Activated T-helper 1 cell treated with anti-CD3 and anti-CD28 coated beads, Interleukin-2, amount 50 U/mL, for 16 hours (primary cell): ENCODE measurements at places on chromosomes 3 and 15.

DNA sequence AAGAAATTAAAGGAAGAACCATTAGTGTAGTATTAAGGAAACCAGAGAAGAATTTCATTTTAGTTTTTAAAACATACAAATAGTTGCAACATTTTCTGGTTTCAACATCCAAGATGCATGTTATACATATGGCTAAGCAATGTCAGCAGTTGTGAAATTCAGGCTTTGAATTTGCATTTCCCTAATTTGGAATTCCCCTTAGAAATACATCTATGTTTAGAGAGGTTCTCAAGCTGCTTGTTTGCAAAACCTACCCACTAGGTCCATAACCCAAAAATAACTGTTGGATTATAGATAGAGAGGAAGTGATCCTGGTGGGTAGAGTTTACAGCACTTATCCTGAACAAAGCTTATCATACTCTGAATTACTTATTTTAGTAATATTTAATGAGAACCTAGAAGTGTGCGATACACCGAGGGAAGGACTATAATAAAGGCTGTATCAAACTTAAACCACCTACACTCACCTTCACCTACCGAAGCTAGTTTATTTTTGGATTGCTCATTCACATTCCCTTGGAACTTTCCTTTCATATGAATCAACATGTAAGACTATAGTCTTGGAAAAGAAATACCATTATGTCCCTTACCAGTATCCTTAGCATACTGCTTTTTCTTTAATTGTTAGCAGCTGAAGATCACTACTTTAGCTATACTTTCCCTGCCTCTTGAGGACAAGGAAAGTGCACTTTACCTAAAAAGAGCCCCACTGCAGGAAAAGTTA is 60.6 kb downstream of the CHAC1 start:
- no peak for DNase-seq

GRCh38 chr3:144622845-144623244 is 651.2 kb downstream of the DIPK2A start:
- DNase-seq, result no peak

DNA sequence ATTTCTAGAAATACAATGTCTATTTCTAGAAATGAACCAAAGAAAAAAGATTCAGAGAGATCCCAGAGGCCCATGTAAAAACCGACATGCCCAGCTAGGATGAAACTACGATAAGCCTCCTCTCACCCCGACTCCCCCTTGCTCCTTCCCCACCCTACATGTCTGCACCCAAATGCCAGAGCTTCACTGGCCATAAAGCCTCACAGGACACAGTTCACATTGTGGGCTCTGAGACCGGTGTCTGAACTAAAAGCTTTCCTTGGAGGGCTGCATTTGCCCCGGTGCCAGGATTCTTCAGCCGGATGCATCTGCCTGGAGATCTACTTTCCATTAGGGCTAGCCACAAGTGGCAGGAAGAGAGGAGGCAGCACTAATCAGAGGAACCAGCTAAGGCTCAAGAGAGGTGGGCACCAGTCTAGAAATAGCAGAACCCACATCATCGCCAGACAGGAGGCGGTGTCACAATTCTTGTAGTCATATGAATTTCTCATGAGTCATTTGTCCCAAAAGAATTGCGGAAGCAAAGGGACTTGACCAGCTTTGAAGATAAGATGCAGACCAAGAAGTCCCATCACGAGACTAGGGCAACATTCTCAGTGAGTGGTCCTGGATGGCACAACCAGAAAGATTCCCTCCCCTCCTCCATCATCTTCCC is 353.6 kb downstream of the NTRK3 start:
- DNase-seq, result no peak

DNA sequence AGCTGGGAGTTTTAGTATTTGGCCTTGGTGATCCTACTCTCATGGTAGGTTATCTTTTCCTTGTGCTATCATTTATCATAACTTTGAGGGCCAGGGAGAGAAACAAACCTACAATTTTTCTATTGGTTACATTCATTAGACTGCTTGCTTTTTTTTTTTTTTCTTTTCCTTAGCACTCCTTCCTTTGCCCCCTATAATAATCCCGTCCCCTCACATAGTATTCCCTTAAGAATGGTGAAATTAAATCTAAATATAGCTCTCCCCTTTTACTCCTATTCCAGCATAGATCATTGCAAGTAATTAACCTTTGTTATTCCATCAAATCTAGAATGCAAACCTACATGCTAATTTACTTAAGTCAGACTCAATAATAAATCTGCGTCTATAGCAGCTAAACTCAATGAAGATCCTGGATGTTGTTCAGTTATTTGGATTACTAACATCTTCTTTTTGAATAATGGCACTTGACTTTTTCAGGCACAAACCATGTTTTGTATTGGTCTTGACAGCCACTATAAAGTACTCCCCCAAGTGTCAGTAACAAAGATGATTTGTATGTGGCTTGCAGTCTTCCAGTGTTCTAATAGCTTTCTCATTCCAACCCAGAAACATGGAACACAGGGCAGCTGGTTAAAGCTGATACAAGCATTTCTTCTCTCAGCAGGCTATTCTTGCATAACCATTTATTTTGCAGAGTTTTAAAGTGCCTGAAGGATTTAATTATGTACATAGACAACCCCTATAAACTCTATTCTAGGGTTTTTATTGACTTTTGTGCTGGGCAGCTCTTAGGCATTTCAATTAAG is 420.6 kb downstream of the MECOM start:
- DNase-seq, result no peak

GRCh38 chr3:125967156-125967555 is 1.8 kb upstream of the ROPN1B start:
- DNase-seq, result no peak

- DNase-seq, result no peak
These were observed 64.2 kb downstream of the TNIK start for GRCh38 chr3:171396048-171396447.

GRCh38 chr15:77017761-77018720 is 23.1 kb downstream of the PSTPIP1 start:
- DNase-seq, result no peak

GRCh38 chr15:80948651-80949292 is 40.8 kb downstream of the MESD start:
- DNase-seq, result no peak

GRCh38 chr3:963755-964154 is 129.1 kb upstream of the CNTN6 start:
- no peak for DNase-seq

GRCh38 chr3:130537673-130538304 is 20.8 kb downstream of the COL6A6 start:
- no peak for DNase-seq

GRCh38 chr3:129688271-129688895 is 81.9 kb upstream of the PLXND1 start:
- DNase-seq, result no peak

DNA sequence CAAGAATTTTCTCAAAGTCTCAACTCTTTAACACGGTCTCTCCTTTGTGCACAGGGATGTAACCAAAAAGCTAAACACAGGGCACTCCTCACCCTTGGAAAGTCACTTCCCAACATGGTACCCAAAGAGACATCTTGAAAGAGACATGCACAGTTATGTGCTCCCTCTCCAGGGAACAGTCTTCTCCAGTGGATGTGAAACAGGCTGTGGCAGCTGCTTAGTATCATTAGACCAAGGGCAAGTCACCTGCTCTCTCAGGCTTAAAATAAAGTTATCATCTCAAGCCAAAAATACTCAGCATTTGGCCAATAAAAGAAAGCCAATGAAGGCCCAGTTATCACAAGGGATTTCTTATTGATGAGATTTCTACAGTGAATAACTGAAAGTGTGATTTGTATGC is 128.3 kb downstream of the WDR76 start:
- DNase-seq, result no peak

- DNase-seq, result no peak
These were observed 32.4 kb upstream of the PLSCR2 start for GRCh38 chr3:146501752-146502151.

GRCh38 chr15:41520636-41521035 is 7.0 kb upstream of the LTK start:
- DNase-seq, result no peak

GRCh38 chr3:4228295-4228694 is 74.9 kb upstream of the SETMAR start:
- no peak for DNase-seq

DNA sequence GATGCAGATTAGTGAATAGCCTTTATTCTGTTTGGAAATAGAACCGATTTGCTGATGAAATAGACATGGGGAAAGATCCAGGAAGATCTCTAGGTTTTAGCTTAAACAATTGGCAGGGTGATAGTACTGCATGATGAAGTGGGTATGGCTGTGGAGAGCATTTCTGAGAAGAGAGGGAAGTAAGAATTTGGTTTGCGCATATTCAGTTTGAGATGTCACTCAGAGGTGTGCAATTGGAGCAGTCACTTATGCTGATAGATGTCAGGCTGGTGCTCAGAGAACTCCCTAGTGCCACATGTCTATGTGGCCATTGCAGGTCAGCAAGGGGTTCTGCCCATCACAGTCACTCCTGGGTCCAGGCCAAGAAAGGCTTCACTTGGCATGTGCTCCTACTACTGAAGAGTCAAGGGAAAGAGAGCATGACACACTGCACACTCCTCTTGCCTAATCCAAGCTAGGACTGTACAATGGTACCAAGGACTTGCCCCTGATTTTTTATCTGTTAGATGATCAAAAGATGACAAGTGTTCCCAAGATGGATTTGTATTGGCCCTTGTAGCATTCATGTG is 57.2 kb upstream of the ST8SIA2 start:
- DNase-seq, result no peak

DNA sequence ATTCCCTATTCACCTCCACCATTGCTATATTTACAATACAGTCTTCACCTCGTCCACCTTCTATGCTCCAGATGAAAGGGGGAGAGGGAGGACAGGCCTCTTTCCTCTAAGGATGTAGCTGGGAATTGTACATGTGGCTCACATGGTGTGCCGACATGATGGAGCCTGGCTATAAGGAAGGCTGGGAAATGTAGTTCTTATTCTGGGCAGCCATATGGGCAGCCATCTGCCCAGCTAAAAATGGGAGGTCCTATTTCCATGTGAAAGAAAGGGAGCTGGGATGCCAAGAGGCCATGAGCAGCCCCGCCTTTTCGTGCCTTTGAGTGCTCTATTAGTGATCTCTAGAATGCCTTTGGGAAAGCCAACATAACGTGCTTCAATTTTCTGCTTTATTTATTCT is 27.1 kb upstream of the MGLL start:
- DNase-seq, result no peak

DNA sequence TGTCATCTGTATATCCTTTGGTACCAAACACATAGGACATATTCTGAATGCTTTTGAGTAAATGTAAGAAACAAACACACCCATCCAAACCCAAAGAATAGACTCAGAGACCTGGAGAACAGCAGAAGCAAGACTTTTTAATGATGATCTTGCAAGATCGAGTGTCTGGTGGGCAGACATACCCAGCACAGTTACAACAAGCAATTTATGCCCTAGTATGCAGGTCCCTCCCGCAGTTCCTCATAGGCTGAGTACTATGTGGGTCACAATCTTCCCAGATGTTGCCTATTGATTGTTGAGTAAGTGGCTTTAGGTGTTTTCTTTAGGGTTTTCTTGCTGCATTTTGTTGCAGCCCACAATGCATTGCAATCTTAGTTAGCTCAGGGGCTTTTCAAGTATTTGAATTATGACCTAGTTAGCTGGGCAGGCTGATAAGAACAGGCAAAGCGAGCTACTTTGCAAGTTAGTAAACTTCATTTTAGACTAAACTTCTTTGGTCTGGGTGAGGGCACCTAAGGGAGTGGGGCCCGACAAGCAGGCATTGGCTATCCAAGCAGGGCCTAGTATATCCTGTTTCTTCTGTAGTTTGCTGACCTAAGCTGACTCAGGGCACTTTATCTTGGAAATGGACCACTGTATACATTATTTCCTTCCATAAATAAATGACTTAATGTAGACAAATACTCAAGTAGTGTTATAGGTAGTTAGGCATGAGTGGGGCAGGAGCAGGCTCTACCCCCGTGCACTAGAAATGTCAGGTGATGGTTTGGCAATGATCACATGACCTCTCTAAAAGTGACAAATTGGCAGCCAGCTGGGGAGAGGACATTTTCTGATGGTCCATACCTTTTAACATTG is 87.3 kb upstream of the LIPC start:
- no peak for DNase-seq

DNA sequence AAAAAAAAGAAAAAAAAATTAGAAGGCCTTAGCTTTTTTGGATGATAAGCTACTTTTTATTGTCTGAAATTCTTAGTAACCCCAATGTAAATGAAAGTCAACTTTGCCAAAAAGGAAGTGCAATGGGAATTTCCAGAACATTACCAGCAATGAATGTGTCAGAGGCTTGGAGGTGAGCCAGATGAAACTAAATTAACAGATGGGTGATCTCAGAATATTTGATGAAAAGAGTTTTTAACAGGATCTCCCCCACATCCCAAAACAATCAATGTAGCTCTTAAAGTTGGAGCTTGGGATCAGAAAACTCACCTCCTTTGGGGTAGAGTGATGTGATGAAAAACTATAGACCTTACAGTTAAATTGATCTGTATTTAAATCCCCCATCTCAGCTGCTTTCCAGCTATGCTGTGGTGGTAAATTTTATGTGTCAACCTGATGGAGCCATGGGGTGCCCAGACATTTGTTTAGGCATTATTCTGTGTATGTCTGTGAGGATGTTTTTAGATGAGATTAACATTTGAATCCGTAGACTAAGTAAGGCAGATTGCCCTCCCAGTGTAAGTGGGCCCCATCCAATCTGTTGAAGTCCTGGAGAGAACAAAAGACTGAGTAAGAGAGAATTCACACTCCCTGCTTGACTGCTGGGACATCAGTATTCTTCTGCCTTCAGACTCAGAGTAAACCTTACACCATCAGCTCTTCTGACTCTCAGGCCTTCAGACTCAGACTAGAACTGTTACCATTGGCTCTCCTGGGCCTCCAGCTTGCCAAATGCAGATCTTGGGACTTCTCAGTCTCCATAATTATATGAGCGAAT is 84.3 kb upstream of the TNFSF10 start:
- no peak for DNase-seq

DNA sequence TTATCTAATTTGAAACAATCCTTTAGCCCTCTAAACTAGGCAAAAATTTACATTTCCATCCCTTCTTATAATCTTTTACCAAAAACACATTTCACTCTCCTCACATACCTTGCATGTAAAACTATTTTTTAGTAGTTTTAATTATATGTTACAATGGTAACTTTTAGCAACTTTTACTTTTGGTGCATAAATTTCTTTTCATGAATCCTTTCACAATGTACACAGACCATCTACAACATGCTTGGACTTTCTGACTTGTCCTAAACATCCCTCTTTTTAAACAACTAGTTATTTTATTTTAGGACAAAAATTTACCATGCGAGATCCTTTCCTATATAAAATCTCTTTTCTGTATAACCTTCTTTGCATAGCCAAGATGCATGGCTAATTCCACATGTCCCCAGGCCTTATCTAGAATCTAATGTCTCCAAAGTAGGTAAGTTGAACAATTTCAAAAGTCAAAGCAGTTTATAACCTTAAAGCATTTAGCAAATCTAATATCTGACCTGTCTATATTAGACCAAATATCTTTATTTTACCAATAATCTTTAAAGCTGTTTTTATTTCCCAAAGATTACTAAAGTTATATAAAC is 14.4 kb upstream of the ALDH1L1 start:
- no peak for DNase-seq

- no peak for DNase-seq
These were observed 21.8 kb upstream of the EDEM1 start for GRCh38 chr3:5165698-5166097.
